Activated CD4-positive, alpha-beta memory T cell treated with anti-CD3 and anti-CD28 coated beads, Interleukin-2, amount 10 ng/mL, durations not matched to agents 7 days and 5 days (primary cell): ENCODE measurements at places on chromosomes 2 and 18. TPM values are rescaled to one million over a fixed set of nuclear protein-coding genes. Genes with fewer than 3 reads are reported as not detected.
A peak's percentile ranks its signal among the peaks of the same experiment; 100 is the strongest.

Gene CCDC150
- 12.1 TPM for total RNA-seq

DNA sequence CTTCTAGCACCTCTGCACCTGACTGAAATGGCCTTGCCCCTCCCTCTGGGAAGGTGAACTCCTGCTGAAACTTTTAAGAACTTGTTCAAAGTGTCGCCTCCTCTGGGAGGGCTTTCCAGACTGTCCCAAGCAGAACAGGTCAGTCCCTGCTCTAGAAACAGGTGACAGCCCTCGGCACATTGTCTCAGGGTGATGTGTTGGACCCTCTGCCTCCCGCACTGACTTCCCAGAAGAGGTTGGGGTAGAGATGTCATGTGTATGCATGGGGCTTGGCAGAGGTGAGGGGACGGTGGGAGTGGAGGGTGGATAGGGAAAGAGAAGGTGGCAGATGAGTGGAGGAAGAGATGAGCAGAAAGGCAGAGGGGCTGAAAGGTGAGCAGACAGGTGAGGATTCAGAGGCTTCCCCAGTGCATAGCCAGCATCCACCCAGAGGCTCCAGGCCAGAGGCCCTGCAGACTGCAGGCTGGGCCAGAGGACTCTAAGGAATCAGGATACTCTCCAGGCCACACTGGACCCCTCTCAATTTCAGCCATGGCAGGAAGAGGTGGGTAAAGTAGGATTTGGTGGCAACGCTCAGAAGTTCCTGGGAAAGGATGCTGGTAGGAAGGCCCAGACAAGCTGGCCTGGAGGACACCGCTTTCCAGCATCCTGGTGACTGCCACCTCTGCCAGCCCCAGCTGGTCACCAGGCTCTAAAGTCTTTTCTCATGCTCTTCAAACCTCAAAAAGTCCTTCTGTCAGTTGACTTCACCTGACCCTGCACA lies 24.8 kb upstream of the TNS1 start:
- H3K4me3 ChIP-seq = no peak overlapping the region
- no peak overlapping the region for H3K27ac ChIP-seq
- no peaks in the 10 kb centered on the region for H3K4me1 ChIP-seq
- peak; percentile 13 for DNase-seq
- no peaks in the 10 kb centered on the region for H3K27me3 ChIP-seq

Gene MAP2
- total RNA-seq = not detected

Gene BMP10
- total RNA-seq = 0.18 TPM

Gene ITGAV
- total RNA-seq = 10.2 TPM

DNA sequence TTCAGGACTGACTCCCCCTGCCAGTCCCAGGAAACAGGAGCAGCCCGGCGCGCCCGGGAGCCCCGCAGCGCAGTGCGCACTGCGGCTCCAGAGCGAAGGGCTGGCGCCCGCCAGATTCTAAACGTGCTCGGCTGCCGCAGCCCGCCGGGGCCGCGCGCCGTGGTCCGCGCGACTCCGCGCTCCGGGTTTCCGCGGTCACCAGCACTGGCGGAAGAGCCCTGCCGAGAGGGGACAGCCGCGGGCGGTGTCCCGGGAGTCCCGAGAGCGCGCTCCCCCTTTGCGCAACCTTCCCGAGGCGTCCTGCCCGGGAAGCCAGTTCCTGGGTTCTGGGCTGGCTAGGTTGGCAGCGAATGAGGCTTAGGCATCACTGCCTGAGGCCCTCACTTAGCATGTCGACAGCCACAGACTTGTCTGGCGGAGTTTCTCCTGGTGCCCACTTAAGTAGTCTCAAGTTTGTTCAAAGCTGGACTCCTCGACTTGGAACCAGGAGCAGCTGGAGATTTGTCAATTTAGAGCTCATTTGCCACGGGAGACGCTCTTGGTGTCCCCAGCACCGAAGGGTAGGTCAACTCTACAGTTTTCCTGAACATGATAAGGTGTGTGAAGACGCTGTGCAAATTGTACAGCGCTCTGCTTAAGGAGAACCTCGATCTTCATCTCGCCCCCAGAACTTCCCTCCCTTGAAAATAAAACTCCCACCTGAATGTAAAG lies 1.5 kb upstream of the VSNL1 start:
- no peak overlapping the region for H3K27ac ChIP-seq
- H3K27me3 ChIP-seq = peaks cover 57% of the 10 kb centered on the region
- DNase-seq = no peak

DNA sequence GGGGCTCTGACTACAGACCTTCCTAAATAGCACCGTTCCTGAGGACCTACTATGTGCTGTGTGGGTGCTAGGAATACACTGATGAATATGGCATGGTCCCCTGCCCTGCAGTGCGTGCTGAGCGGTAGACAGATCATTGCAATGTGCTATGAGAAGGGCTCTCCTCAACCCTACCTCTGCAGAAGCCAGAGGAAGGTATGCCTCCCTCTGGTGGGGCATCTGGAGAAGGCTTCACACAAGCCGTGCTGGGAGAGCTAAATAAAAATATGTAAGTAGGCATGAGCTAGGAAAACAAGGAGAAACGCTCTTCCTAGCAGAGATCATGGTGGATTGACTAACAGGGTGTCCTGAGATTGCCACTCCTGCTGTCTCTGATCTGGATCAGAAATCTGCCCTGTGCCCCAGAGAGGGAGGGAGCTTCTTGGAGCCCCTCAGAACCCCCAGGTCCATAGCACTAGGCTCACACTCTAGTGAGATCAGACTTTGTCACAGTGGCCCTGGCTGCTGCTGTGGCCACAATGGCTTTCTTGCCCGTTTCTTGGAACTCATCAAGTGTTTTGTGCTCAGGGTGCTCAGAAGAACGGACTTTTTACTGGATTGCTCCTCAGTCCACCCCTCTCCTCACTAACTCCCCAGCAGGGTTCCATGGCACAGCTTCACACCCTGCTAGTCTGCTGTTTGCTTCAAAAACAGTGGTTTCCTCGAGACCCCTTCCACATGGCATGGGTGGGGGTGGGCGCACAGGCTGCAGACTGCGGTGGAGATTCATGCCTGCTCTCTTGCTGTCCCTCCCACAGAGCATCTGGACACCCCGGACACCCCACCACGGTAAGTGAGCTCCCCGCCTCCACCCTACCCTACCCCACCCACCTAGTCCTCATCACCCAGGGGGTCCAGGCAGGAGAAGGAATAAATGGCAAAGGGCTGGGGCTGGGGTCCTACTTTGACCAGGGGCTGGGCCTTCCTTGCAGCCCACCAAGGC lies 14.2 kb downstream of the SIGLEC15 start:
- H3K4me3 ChIP-seq = no peak overlapping the region
- H3K27me3 ChIP-seq = peaks cover 49% of the 10 kb centered on the region
- DNase-seq = peak; percentile 30
